Astrocyte (in vitro differentiated cells and primary cell): ENCODE measurements at places on chromosomes 16 and 17.
A peak's percentile ranks its signal among the peaks of the same experiment; 100 is the strongest.

GRCh38 chr16:67504031-67505021 is 21.0 kb upstream of the AGRP start:
- DNase-seq = no peak

GRCh38 chr16:73792199-73793020 is 504.2 kb upstream of the PSMD7 start:
- no peak for DNase-seq

DNA sequence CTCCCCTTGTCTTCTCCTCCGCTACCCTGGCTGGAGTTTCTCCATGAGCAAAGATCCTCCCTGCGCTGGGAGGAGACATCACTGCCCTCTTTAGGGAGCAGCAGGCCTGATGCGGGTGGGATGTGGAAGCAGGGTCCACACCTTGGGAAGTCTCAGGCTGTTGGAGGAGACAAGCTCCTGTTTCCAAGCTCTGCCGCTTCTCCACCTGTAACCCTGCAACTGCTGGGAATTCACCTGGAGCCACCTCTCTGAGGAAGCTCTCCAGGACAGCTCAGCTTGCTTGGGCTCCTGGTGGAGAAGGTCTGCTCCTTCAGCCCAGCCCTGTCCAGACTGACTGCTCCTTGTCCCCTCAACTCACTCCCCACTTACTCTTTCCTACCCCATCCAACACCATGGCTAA is 14.8 kb upstream of the C17orf107 start:
- no peak for DNase-seq

DNA sequence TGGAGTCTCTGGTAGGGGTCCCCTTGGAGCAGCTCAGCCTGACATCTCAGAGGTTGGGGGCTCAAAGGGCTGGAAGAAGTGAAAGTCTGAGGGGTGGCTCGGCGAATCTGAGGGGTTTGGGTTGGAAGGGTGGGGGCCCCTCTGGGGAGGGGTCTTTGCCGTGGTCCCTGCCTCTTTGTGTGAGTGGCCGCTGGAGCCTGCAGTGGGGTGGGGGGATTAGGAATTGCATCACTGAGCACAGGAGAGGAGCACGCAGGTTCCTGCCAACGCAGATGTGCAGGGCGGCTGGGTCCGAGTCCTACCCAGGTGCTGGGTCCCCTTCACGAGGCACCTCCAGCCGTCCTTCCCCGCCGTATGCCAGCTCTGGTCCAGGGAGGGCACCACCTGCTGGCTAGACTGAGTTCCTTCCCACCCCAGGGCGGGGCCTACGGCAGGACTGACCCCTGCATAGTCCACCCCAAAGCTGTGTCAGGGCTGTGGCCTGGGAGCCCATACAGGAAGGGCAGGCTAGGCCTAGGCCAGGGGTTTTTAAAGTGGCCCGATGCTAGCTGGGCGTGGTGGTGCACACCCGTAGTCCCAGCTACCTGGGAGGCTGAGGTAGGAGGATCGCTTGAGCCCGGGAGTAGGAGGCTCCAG is 9.9 kb downstream of the FMNL1 start:
- no peak for DNase-seq

- no peak for DNase-seq
These were observed 196.7 kb upstream of the CDH5 start for GRCh38 chr16:66169817-66170216.

DNA sequence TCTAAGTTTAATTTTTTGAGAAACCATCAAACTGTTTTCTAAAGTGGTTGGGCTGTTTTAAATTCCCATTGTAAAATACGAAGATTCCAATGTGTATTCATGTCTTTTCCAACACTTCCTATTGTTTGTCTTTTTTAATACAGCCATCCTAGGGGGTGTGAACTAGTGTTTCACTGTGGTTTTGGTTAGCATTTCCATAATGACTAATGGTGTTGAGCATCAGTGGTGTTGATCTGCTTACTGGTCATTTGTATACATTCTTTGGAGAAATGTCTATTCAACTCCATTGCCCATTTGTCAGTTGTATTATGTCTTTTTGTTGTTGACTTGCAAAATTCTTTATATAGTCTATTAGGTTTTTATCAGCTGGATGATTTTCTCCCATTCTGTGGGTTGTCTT is 239.2 kb upstream of the AXIN2 start:
- DNase-seq = peak; percentile 22

DNA sequence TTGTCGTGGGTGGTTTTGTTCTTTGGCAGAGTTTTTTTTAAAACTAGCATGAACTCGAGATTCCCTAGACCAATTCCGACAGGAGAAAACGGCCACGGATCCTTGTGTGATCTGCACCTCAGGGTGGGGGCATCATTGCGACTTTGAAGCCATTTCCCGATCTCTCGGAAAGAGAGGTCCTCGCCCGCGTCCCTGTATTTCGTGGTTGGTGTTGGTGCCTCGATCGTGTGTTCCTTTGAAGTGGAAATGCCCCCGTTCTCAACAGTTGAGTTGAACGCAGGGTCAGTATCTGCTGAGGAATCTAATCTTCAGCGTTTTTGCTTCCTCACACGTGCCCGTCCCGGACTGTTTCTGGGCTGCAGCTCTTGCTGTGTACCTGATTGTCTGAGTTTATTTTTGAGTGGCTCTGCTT is 1.1 kb downstream of the CRAMP1 start:
- DNase-seq = no peak

DNA sequence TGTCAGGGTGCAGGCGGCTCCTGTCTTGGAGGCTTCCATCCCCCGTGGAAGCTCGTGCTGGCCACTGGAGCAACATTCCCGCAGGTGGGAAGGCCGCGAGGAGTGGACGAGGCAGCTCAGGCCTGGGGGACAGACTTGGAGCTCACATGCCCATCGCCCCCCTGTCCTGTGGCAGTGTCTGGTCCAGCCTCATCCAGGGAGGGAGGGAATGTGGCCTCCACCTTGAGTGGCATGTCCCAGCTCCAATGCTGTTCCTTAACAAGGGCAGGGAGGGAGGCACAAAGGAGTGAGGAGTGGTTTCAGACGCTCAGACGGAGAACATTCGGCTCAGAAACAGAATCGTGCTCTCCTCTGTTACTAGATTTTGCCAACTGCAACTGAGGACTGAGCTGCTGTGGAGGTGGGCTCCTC is 159.4 kb upstream of the CHMP6 start:
- peak; percentile 74 for DNase-seq

- no peak for DNase-seq
These were observed 25.4 kb downstream of the DNAI2 start for GRCh38 chr17:74299226-74300009.

- DNase-seq = no peak
These were observed 472.1 kb upstream of the C16orf82 start for GRCh38 chr16:26594666-26595065.

- DNase-seq = no peak
These were observed 3.7 kb downstream of the KCNH6 start for GRCh38 chr17:63526861-63527260.
